ENCODE measurements at places on chromosomes 13 and 19.

DNA sequence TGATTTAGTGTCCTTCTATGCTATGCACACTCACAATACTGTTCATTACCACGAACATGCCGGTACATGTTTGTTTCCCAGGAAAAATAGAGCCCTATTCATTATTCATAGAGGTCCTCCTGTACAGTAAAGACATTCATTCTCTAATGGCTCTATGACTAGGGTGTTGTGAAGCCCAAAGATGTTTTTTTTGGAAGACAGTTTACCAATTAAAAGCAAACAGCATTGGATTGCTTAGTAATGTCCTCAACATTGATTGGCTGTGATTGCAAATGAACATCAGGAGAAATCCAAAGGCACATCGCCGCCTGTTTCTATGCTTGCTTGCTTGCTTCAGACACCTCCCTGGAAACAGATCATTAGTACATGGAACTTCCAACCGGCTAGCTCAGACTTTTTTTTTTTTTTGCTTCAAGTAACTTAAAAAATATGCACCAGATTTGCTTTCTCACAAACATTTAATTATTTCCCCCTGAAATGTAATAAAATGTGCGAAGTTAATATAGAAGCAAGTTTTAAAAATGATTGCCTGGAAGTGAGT is 8.8 kb upstream of the GPC6 start:
- DNase-seq, result no peak

- peak; percentile 47 for DNase-seq
These were observed 412.8 kb downstream of the ZNF536 start for GRCh38 chr19:30784850-30785457.

GRCh38 chr13:85663856-85664255 is 135.4 kb downstream of the SLITRK6 start:
- DNase-seq, result no peak

GRCh38 chr13:32208860-32209259 is 106.3 kb downstream of the ZAR1L start:
- DNase-seq, result no peak

DNA sequence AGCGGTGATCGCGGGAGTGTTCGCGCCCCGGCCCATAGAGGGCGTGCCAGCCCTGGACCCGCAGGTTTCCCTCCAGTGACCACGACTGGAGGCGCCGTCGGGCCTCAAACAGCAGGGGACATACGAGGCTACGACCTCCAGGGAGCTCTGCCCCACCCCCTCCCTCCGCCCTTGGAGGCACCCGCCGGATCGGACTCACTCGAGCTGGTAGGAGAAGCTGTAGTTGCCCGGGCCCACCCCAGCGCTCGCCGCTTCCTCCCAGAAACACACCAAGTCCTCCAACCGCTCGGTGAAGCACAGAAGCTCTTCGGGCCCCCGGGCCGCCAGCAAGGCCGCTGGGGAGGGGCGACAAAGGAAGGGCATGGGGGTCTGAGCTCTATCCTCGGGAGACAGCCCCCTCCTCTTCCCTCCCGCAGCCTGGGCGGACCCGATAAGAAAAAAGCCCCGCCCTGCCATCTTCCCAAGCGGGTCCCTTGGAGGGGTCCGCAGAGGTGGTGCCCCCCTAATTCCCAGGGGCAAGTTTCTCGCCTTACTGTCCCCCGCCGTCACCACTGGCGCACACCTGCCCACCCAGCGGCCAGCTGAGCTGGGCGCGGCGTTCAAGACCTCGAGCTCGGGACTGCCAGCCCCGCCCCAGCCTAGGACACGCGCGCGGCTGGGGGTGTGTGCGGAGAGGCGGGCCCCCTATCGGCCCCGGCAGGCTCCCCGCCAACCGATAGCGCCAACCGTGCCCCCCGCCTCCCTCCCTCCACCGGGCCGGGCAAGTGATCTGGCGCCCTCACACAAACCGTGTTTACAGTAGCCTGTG is 1.0 kb downstream of the EPOR start:
- DNase-seq, result peak; percentile 44

GRCh38 chr13:24107955-24108614 is 52.4 kb upstream of the SPATA13 start:
- DNase-seq, result no peak

DNA sequence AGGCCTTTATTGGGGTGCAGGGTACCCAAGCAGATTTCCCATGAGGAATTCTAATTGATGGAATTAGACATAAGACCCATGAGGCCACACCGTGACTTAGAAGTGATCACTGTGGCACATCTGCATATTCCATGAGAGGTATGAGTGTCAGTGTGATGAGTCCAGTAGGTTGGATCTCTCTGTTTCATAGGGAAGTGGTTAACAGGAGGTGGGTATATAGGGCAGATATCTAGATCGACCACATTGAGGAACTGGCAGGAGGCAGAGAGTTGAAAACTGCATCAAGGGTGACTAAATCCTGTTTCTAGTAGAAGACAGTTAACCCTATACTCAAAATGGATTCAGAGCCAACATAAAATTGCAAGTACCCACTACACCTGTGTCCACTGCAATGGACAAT is 68.6 kb upstream of the MIR17HG start:
- no peak for DNase-seq

DNA sequence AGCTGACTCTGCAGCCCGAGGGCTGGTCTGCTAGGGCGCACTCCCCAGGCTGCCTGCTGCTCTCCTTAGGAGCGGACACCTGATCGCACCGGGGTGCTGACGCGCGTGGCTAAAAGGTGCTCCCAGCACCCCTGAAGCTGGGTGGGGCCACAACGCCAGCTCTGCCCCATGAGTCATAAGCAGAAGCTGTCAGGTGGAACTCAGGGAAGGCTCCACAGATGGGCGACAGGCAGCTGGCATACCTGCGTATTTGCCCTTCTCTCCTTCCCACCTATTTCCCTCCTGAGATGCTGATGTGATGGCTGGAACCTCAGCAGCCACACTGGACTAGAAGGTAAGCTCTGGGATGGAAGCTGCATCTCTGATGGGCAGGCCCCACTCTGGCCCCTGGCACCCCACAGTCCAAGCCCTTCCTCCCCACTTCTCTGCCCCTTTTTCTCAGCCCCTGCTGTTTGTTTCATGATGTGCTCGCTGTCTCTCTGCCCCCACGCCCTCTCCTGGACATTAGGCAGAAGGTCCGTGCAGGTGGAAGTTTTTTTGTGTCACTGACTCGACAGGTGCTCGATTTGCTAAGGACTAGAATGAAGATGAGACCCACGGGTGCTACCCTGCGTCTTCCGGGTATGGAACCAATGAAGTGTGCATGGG is 30.3 kb upstream of the CACTIN start:
- no peak for DNase-seq
